CD4-positive, alpha-beta T cell treated with Interleukin-15 for 1 hour (primary cell): ENCODE measurements at places on chromosomes 4 and X.
A peak's percentile ranks its signal among the peaks of the same experiment; 100 is the strongest.

GRCh38 chr4:76148142-76148865, at the start of gene NUP54:
NUP54 (minus strand) TSS chr4:76148397; CDS start chr4:76148374, 23 bp downstream.
- peak; percentile 94 for DNase-seq

GRCh38 chrX:31237189-31237588, 165.3 kb upstream of the FTHL17 start:
- no peak for DNase-seq

DNA sequence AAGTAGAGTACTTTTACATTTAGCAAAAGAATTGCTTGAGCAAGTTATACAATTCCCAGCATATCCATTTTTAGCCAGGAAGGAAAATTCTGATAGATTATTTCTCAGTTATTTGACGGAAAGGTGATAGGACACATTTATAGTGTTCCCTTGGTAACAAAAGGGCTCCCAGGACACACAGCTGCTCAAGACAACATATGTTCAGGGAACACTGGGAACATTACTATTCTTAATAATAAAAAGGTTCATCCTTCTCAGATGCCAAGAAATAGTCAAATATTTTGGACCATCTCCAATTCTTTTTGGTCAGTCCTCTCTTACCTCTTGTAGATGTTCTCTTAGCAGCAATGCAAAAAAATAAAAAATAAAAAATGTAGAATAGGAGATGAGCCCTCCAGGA, 66.8 kb upstream of the SMAD1 start:
- DNase-seq: no peak

- DNase-seq: no peak
Measured at GRCh38 chrX:109511113-109511512, 25.5 kb upstream of the NXT2 start.

DNA sequence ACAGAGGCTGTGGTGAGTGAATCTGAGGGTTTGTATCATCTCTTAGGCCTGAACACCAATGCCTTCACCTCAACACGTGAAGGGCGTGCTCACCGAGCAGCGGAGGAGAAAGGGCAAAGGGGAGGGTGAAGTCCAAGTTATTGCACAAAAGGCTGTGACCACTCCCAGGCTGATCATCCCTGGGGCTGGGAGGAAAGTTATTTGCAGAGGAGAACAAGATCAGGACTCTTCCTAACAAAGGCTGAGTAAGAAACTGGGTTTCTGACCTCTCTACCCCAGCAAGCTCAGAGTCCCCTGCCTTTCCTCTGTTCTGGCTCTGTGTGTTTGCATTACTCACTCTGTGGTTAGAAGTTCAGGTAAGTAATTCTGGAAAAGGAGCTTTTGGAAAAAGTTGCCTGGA, 366.3 kb upstream of the CXorf51A start:
- DNase-seq: no peak

DNA sequence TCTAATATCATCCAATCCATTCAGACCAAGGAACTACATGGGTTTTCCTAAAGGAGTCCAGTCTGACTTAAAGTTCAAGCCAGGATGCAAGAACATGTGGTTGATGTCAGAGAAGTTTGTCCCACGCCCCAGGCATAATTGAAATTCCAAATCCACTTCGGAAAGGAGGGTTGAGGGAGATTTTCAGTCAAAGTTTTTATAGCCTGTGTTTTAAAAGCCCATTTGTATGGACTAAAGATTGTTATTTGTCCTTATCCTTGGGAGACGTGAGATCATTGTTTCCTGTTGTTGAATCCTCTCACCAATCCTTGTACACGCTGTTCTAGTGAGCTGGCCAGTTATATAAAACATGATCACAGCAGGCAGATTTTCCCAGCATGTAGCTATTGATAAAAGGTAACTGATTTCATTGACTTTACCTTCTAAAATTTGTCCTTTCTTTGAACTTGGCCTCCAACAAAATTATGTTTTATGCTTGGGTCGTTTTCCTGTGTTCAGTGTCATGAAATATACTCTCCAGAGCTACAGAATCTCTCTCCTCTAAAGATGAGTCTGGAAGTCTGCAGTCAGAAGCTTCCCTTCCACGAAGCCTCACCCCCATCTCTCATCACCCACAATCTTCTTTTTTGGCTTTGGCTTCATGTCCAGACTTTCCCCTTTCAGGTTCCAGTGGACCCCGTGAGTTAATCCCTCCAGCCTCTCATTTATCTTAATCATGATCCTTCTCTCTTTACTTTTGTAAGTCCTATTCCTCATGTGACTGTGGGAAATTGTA, 92.9 kb downstream of the ATP10D start:
- no peak for DNase-seq

DNA sequence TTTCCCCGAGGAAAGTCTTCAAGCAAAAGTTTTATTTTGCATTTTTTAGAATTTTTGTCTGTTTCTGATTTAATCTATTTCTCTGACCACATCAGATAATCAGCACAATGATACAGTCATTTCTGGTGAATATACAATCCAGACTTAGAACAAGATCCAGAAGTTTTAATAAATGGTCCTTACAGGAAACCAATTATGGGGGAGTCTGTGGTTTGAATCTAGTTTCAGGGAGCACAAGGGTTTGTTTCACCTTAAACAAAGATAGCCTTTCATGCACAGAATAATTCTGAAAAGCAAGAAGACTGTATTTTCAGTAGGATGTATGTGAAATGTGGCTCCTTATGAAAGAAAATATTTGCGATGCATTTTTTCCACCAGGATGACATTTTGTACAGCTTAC, 158.5 kb upstream of the ARSJ start:
- no peak for DNase-seq

GRCh38 chrX:44431194-44431593, 87.7 kb upstream of the EFHC2 start:
- no peak for DNase-seq

- DNase-seq: no peak
Measured at GRCh38 chr4:183909801-183910200, 4.7 kb downstream of the STOX2 start.

DNA sequence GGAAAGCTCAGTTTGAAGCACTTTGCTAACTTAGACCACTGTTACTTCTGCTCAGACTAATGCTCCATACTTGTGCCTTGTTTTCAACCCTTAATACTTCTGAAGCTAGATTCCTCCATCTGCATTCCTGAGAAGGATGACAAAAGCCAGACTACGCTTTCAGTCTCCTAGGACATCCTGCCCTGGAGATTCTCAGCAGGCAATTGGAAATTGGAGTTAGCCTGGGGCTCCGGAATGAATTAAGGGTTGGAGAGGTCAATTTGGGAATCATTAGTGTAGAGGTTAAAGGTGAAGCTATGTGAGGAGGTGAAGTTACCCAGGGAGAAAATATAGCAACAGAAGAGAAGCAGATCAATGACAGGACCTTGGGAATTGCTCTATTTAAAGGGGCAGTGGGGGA, 215.9 kb upstream of the MBNL3 start:
- DNase-seq: no peak

DNA sequence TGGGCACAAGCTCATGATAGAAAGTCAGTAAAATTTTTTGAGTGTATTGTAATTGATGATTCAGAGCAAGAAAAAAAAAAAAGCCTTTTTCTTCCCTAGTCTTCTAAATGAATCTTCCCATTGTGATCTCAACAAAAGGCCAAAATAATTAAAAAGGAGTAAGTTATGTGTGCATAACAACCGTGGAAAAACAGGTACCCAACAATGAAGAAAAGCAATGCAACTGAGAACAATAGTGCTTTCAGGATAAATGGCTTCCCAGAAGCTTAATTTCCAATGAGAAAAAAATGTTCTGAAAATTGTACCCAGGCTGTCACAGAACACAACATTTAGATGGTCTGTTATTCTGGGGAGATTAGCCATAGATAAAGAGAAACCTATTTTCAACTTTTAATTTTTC, 399.0 kb upstream of the AGA start:
- no peak for DNase-seq

GRCh38 chr4:179353786-179354185, 1911.5 kb upstream of the AGA start:
- no peak for DNase-seq

GRCh38 chrX:102995316-102995715, 58.2 kb downstream of the RAB40AL start:
- DNase-seq: no peak

DNA sequence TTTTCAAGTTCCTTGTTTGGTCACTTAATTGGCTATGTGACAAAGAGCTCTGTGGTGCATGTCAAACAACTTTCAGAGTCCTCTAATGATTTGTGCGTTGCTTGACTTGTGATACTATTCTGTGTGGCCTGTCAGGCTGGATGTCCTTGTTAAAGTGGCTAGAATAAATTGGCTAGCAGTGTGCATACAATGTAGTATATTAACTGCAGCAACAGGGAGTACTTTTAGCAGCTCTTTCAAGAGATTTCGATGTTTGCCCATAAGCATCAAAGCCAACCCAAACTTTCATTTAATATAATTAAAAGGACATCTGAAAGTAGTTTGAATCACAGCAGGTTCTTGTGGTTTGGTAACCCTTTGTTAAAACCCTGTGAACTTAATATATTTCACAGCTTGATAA, 718.9 kb downstream of the ADGRL3 start:
- DNase-seq: no peak

GRCh38 chr4:151744614-151745013, 16.2 kb downstream of the GATB start:
- DNase-seq: no peak

- DNase-seq: no peak
Measured at GRCh38 chrX:16308773-16309172, 141.5 kb downstream of the MAGEB17 start.

DNA sequence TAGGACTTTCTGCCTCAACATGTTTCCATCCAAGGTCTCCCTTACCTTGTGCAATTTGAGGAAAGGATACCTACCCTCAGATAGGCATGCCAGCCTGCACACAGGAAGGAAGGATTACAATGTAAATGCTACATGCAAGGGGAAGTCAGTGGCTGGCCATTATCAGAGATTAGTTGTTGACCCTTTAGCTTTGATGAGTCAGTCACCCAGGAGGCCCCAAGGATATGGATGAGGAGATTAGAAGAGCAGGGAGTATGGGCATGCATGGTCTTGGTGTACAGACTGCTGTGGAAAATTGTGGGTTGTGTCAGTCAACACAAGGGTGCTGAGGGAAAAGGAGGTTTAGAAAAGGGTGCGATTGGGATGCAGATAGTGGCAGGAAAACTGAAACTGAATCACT, 92.0 kb downstream of the GUCY2F start:
- DNase-seq: no peak

DNA sequence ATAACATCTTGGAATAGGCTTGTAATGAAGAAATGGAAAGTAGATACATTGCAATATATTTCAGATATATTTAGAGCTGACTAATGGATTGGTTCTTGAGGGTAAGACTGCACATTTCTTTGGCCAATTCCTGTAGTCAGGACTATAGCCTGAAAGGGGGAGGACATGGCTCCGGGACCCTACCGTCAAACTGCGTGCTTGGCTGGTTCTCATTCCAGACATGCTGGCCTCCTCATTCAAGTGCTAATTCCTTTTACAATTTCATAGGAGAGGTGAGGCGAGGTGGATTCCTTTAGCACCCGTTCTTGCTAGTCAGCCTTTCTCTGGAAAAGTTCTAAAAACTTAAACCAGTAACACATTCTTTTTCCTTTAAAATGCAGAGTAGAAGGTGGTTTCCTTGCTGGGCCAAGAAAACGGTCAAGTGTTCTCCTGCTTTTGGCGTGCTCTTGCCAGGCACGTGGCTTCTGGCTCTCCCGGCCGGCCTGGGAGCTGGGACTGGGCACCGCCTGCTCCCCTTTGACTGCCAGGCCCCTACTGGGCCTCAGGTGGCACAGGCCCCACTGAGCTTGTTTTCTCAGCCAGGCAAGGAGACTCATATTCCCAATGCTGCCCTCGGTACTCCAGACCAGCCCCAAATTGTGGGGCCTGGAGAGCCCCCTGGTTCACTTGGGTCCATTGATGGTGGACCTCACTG, 167.2 kb downstream of the STK32B start:
- no peak for DNase-seq

GRCh38 chrX:2272337-2272736, 228.4 kb downstream of the DHRSX start:
- DNase-seq: no peak

GRCh38 chr4:44447563-44448504, 775 bp downstream of the KCTD8 start:
- DNase-seq: no peak

DNA sequence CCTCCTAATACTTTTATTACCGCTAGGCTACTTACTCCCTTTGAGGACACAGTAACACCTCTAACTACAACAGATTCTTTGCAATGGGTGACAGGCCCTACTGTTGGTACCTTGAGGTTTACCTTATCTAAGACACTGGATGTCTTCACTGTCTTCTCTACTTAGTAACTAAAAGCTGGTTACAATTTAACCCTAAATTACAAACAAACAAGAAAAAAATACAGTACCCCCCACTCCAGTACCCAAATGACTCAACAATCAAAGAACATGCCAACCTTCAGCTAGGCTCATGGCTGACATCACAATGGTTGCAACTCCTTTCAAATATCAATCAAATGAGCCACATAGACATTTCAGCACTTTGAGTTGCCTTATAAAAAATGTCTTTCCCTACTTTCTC, 198.0 kb downstream of the GUCY2F start:
- DNase-seq: no peak

DNA sequence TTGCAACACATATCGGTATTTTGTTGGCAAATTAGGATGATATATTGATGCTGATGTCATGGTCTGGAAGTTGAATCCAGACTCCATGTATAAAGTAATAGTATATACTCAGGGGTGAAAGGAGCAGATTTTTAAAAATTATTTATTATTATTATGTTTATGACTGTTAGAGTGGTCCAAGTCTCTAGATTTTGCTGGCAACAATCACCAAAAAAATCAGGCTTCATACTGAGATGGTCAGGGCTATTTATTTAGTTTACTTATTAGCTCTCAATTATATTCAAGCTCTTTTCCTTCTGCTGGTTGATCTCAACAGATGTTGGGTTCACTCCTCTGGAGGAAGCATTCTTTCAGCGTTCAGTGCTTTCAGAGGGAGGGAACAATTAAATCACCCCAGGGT, 73.9 kb upstream of the VCX3B start:
- DNase-seq: no peak

- no peak for DNase-seq
Measured at GRCh38 chr4:71202705-71203104, 136.1 kb upstream of the SLC4A4 start.

GRCh38 chr4:69096810-69097209, 536 bp downstream of the UGT2B7 start:
- no peak for DNase-seq

GRCh38 chr4:107935246-107935645, 3.9 kb downstream of the CYP2U1 start:
- no peak for DNase-seq

GRCh38 chrX:124862301-124862700, 457.4 kb upstream of the TEX13C start:
- DNase-seq: no peak

- no peak for DNase-seq
Measured at GRCh38 chr4:37601531-37601930, 84.6 kb downstream of the RELL1 start.

DNA sequence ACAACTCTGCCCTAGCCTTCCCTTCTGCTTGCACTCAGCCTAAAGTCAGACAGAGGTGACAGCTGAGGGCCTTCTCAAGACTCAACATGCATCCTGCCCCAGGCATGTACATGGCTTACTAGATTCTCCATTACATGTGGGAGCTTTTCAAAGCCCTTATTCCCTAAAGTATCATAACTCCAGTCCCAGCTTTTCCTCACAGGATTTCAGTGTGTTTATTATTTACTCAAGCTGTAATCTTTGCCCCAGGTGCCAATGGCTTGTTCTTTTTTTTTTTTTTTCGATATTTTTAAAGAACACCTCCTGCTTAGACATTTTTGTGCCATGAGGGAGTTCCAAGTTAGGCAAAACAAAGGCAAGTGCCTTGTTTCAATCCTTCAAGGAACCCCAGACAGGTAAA, 154.0 kb upstream of the RADX start:
- DNase-seq: no peak
